NCI-H510A treated with DMSO at 0.1 percent for 48 hours (cell line): ENCODE measurements at places on chromosomes 12 and 14.
A peak's percentile ranks its signal among the peaks of the same experiment; 100 is the strongest.

DNA sequence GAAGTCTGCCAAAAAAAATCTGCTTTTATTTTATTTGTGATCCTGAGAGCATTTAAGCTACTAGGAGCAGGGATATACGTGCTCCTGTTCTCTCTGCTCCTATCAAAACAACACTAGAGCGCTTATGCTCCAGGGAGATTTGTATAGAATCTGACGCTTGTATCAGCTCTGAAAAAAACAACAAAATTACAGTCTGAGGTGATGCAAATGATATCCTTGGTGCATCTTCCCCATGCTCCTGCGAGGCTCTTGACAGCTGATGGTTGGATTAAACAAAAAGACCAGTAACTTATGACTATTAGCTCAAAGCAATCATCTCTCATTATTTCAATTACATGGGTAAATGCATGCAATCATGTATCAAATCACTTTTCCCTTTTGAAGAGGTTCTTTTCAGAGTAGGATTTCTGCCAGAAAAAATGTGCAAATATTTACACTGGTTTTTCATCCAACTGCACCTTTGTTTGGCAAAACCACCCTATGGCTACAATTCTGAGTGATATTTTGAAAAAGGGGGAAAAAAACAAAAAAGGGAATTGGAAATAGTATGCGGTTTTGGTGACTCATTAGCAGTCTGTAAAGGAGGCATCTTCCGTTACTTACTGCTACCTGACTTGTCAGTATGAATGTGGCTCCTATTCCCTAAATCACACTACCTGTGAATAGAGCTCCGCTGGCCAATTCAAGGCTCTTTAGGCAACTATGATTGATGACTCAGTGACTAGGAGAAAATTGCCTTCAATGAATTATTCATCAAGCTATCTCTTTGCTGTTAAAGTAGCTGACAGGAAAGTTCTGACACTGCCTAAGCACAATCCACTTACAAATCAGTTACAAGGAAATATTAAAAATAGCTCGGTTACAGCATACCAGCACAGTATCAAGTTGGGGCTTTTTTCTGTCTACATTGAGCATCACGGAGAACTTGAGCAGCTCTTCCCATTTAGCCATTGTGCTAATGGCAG, 450.0 kb downstream of the FOXG1 start:
- peak; percentile 85 for DNase-seq

DNA sequence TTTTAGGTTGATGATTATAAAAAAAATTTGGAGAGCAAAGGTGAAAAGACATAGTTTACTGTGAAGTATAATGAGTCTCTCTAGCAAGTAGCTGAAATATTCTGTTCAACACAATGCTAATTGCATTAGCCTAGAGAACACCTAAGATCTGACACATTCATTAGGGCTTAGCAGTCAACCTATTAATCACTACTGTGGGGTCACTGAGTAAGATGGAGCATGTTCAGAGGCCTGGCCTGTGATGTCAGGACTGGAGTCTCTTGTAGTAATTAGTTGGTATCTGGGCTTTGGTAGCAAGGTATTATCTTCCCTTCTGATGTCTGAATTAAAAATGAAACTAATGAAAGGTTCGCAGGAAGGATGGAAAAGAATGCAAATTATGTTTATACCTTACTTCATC, 112.7 kb downstream of the SLC16A7 start:
- DNase-seq = no peak

DNA sequence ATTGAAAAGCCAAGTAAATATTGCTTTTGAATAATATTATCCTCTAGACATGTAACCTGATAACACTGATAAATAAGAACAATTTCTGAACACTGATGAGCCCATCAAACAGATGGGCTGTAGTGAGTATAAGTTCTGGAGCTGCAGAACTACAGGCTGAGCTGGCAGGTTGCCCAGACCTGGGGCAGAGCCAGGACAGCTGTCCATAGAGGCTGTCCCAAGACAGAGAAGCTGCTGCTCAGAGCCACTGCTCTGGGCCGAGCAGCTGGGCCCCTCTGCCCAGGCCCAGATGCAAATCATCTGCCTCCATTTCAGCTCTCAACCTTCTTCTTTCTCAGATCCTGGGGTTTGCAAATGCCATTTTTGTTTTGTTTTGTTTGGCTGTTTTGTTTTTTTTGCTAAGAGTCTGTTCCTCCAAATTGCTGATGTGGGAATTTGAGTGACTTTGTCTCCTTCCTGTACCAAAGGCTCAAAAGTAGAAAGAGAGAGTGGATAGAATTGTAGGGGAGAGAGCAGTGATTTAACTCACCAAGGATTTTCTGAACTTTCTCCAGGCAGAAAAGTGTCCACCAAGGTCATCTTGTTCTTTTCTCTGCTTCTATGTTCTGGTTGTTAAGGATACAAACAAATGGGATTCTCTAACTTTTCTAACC, 4.0 kb upstream of the TESPA1 start:
- peak; percentile 56 for DNase-seq

- DNase-seq = peak; percentile 7
Measured at GRCh38 chr12:76874491-76875190, 4.2 kb downstream of the CSRP2 start.

GRCh38 chr12:27303139-27304111, 29.2 kb upstream of the BMAL2 start:
- DNase-seq = peak; percentile 42

DNA sequence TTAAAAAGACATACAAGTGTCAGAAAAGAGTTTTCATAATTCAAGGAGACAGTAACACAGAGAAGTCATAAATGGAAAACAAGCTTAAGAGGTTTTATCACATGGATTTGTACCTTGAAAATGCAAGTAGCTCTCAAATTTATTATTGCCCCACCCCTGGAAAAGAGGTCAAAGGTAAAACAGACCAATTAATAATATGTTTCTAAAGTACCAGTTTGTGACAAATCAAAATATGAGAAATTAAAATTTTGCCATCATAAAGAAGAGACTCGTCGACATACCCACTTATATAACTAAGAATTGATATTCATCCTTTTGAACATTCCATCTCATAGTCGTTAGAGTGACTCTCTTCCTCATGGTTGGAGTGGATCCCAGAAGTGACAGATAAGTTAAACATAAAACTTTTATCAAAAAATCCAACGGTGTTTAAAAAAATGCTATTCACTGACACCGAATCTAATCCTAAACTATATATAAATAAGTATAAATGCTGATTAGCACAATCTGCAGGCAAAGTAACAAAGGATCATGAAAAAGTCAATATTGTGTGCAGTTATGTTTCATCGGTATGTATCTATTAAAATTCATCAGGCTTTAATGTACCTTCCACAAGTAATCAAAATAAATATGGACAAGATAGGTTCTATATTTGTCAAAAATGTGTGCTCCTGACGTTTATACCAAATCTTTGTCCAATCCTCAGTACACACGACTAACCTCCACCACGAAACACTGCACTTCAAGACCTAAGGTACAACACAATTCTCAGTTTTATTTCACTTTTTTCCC, 2.3 kb downstream of the CORO1C start:
- no peak for DNase-seq

GRCh38 chr14:21108791-21109190, 7.9 kb downstream of the TMEM253 start:
- DNase-seq = no peak

DNA sequence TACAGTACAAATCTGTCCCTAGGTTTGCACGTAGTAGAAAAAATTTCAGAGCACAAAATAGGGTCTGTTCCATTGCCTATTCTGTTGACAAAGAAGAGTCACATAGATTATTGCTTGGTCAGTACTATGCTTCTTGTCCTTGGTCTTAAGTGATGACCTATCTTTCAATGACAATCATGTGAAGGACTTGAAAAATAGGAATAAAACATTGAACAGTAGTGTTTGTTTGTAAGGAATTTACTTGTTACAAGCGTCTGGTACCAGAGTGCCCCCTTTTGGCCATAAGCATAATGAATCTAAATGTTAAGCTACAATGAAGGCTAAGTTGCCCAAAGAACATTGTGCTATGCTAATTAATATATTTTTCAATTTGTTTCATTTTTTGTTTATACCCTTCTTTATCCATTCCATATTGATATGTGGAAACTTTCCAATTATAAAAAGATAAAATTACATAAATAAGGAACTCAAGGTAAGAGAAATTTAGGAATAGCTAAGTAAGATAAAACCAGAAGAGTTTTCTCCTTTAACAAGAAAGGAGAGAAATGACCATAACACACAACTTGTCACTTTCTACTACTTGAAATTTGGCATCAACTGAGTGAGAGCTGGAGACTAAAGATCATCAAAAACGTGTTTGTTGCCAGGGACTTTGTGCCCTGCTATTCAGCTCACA, 204.7 kb downstream of the EPS8 start:
- peak; percentile 25 for DNase-seq

DNA sequence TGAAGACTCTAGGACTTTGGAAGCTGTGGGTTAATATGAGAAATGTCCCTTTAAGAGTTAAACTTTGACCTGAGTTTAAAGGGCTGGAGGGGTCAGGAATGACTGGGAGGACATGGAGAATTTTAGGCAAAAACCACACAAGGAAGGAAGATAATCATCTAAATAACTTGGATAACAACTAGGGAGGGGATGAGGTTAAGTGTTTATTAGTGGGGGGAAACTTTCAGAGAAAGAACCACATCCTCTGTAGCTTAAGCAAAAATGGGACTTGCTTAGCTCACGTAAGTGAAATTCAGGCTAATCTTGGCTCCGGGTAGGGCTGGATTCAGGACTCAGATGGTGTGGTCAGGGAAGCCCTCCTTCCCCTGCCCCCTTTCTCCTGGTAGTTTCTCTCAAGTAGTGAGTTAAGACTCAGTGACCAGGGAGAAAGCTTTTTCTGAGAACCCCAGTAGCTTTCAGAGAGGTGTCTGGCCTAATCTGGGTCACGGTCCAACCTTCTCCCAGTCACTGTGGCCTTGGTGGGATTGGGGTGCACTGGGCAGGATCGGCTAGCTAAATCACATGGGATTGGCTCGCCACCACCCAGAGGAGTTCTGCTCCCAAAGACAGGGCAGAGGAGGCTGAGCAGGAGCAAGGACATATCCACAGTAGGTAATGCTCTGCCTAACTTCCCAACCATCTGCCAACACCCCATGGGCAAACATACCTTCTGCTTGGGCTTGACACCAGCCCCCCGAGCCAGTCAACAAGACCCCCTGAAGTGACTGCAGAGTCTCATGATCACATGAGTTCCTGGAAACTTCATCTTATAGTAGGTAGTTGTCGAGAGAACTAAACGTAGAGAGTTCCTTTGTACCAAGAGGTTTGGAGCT, 52.8 kb downstream of the ARF6 start:
- DNase-seq = no peak

GRCh38 chr12:93297032-93297431, 80.7 kb upstream of the NUDT4 start:
- DNase-seq = no peak

DNA sequence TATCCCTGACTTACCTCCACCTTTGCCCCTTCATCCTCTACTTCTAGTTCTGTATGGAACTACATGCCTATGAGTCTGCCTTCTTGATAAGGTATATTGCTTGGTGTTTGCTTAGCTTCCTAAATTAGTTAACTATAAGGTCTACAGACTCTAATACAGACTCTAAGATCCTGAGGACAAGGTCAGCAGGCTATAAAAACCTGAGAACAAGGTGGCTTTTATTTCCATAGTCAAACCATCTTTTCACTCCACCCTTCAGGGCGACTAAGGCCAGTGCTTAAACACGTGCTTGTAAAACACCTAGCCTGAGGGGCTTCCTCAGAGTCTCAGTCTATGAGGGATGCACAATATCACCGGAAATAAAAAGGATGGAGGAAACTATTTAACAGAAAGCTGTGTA, 36.1 kb upstream of the COL2A1 start:
- DNase-seq = no peak

DNA sequence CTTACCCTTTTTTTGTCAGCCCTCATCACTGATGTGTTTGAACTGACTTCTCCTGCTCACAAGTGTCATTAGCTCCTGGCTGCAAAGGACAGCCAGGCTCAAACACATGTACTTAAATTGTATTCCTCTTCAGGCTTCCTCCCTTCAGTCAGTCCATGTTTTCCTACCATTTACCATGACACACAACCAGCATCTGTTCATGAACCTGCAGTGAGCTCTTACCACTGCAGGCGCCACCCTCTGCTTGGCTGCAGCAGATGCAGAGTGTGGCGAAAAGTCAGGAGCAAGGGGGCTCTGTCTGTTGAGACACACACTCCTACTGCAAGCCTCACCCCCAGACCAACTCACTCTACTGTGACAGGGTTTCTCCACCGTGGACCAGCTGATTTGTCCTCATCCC, 70.2 kb downstream of the TSPAN11 start:
- DNase-seq = no peak

DNA sequence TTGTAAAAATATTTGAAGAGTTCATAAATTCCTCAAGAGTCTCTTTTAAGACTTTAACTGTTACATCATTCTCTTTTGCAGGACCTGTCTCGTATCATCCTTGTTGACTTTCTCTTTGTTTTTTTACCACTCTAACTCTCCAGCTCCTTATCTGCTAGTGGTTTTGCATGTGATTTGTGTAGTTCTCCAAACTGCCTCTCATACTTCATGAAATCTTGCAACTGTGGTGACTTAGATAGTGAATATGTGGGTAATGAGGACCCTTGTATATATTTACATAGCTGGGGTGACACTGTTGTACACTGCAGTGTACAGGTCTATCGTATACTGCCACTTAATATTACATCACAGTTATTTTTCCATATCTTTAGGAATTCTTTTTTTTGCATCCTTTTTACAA, 40.2 kb upstream of the EMP1 start:
- DNase-seq = no peak

GRCh38 chr12:49962861-49963765, 1.4 kb downstream of the AQP5 start:
- DNase-seq = no peak

DNA sequence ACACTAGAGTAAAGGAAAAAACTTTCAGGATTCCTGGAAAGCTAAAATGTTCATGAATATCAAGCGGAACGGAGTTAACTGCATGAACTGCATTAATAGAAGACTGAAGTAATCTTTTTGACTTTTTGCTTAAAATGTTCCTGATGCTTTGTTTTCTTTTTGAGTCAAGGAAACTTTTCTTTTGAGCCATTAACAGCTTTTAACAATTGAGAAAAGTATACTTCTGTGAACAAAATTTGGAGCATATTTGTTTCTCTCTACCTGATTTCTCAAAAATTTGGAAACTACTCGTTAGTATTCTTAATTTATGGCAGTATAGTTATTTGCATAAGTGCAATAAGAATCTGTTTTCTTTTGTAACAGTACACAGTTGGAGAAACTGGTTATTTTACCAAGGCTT, 78.5 kb downstream of the CALM1 start:
- DNase-seq = no peak

DNA sequence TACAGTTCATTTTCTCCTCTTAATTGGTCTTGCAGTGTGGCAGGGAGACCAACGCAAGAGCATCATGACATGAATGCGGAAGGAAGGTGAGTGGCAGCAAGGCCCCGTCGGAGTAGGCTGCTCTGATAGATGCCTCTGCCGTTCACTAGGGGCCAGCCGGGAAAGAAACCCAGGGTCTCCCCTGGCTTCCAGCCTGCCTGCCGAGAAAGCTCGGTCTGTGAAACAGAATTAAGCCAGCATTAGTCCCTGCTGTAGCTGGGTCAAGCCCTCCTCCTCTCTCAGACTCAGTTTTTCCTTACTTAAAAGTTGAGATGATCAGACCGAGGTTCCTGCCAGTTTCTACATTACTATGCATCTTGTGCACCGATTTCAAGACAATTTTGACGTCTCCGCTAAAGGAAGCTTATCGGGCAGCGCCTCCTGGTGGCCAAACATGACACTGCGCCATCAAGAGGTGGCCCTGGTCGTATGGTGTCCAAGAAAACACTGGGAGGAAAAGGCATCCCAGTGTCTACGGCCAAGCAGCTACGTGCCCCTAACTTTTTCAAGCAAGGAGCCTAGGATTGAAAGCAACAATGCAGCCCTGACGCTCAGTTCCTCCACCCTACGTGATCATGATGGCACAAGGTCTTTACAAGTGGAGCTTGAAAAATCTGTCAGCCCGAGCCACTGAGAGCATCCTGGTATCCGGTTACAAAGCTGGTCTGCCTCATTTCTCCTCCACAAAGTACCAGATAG, 131.6 kb downstream of the KSR2 start:
- peak; percentile 74 for DNase-seq
